ENCODE measurements at places on chromosomes 4 and X. TPM values are rescaled to one million over a fixed set of nuclear protein-coding genes. Genes with fewer than 3 reads are reported as not detected.

- H3K36me3 ChIP-seq: no peaks in the 10 kb centered on the region
- no peaks in the 10 kb centered on the region for H3K27me3 ChIP-seq
- peak; percentile 47 for DNase-seq
- H3K27ac ChIP-seq: peak overlapping the region; percentile 83
Observed at GRCh38 chr4:140243278-140243753, 89.3 kb upstream of the MAML3 start.

The AVPR2 gene
- not detected for total RNA-seq

The ADRA2C gene
- total RNA-seq: not detected

DNA sequence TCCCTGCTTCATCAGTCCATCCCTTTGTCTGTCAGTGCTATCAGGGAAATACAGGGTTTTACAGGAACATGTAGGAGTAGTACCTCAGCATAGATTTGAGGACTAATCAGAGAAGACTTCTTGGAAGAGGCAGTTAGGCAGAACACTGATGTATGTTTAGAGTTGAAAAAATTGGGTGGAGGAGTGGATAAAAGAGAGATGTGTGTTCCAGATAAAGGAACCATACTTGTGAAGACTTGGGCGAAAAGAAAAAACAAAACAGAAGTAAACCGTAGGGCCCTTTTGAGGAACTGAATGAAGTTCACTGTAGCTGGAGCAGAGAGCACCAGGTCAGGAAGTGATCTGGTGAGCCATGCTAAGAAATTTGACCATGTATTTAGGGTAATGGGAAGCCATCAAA lies 32.3 kb downstream of the AFF1 start:
- H3K4me3 ChIP-seq: no peak overlapping the region
- no peak overlapping the region for H3K27ac ChIP-seq
- no peak for DNase-seq
- H3K4me1 ChIP-seq: peaks cover 11% of the 10 kb centered on the region

The STIM2 gene
- 52.3 TPM for total RNA-seq

The NLGN3 gene
- 0.74 TPM for total RNA-seq

DNA sequence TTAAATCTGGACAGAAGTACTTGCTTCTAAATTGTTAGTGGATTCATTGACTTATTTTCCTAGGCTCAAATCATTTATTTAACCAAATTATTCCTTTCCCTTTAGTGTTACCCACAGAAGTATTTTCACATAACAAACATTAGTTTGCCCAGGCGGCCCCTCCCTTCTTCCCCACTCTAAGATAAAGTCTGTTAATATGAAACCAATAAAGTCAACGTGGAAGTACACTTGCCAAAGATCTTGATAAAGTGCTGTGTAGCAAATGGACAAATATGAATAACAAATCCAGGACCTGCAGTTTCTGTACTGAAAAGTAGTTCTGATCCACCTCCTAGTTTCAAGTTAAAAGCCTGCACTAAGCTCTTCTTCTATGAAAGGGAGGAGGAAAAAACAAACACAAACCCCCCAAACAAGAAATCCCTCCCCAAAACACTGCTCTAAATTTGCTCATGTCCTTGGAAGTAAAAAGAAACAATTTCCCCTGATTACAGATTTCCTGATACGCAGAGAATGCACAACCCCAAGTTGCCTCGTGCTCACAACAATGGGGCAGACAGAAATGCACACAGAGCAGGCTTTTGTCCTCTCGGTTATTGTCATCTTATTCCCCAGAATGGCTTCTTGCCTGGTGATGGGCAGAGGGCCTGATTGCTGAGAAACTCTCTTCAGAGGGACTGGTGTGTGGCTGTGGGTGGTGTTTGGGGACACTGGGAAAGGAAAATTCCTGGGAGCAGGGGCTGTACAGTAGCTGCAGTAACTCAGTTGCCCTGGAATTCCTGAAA lies 23.2 kb downstream of the TMSB4X start:
- H3K27ac ChIP-seq: peak overlapping the region; percentile 92
- no peak for DNase-seq
- H3K4me1 ChIP-seq: peaks cover 54% of the 10 kb centered on the region
- H3K36me3 ChIP-seq: peaks cover 5% of the 10 kb centered on the region

DNA sequence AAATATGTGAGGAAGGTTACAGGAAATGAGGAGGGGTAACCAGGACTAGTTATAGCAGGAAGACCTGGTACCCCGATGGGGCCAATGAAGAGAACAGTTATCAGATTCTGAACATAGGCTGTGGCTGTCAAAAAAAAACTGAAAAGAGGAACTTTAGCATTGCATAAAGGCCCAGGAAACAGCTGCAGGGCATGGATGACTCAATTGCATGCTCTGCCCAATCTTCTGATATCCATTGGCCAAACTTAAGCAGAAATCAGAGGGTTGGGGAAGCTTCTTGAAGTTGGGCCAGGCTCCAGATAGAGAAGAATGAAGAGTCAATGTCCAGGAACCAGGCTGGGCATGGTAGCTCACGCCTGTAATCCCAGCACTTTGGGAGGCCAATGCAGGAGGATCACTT lies 1222.4 kb upstream of the PRKX start:
- no peaks in the 10 kb centered on the region for H3K27me3 ChIP-seq
- DNase-seq: no peak
- H3K4me1 ChIP-seq: no peaks in the 10 kb centered on the region

The STOX2 gene
- not detected for total RNA-seq

DNA sequence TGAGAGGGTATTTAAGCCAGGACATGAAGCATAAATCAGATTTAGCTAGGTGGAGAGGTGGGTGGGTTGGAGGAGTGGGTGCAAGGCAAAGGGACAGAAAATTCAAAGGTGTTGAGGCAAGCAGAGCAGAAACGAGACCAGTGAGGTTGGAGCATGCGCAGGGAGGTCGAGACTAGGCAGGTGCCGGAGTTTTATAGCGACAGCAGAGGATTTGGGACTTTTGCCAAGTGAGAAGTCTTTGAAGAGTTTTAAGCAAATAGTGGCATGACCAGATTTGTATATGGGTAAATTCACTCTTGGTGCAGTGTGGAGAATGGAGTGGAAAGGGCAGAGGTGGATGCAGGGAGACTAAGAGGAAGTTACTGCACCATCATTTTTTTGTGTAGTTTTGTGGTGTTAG lies 107.0 kb upstream of the TLR2 start:
- H3K27ac ChIP-seq: peak overlapping the region; percentile 20
- peaks cover 44% of the 10 kb centered on the region for H3K4me1 ChIP-seq
- H3K4me3 ChIP-seq: no peak overlapping the region
- H3K27me3 ChIP-seq: no peaks in the 10 kb centered on the region

DNA sequence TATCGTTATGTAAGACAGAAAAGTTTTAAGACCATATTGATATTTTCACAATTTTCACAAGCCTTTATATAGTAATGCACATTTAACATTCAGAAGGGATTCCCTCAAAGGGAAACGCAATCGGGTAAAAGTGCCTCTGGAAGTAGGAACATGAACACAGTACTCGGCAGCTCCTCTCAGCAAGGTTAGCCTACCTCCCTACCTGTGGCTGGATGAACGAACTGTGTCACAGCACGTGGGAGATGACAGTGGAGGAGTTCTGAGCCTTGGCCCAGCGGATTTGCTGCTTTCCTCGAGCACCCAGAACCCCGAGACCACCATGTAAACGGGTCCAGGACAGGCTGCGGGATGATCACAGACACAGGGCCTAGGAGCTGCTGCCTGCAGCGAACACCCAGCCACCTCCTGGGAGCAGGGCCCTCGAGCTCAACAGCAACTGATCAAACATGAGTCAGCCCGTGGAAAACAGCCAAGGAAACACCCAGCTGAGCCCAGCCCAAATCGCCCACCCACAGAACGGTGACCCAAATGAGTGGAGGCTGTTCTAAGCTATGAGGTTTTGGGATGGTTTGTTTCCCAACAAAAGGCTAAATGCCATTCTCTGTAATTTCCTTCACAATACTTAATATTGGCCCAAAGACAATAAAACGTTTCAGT lies 30.4 kb downstream of the FAT1 start:
- no peaks in the 10 kb centered on the region for H3K4me1 ChIP-seq
- no peaks in the 10 kb centered on the region for H3K36me3 ChIP-seq
- no peak overlapping the region for H3K4me3 ChIP-seq
- no peaks in the 10 kb centered on the region for H3K27me3 ChIP-seq
- DNase-seq: no peak

DNA sequence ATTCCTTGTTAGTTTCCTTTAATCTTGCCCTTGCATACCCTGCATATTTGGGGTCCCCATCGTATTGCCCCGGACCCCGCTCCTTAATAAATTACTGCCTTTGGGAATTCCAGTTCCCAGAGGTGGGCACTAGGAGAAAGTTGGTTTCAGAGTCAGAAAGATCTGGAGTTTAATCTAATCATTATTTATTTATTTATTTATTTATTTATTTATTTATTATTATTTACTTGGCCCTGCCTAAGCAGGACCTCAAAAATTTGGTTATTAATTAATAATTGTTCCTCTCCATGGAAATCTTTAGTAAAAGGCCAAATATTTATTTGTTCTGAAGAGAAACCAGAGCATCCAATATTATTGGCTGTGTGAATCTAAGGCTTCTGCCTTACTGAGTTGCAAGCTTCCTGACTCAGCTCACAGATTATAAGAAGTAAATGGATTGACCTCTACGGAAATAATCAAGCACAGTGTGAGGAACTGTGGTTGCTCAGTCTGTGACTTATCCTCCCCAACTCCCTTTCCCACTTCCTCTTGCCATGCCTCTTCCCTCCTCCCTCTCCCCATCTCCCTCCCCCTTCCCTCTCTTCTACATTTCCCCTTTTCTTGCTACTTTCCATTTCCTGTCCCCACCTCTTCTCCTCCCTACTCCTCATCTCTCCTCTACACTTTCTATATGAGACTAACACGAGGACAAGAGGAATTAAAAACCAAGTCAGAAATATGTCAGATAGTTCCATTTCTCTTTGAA lies 61.5 kb upstream of the AP1S2 start:
- H3K27me3 ChIP-seq: peaks cover 10% of the 10 kb centered on the region
- DNase-seq: no peak
- no peaks in the 10 kb centered on the region for H3K36me3 ChIP-seq
- no peak overlapping the region for H3K27ac ChIP-seq
- H3K4me3 ChIP-seq: no peak overlapping the region

GRCh38 chr4:84286048-84286447 lies 213.0 kb downstream of the NKX6-1 start:
- no peak overlapping the region for H3K27ac ChIP-seq
- no peak overlapping the region for H3K4me3 ChIP-seq
- H3K27me3 ChIP-seq: no peaks in the 10 kb centered on the region

The ERCC6L gene
- 13.8 TPM for total RNA-seq

DNA sequence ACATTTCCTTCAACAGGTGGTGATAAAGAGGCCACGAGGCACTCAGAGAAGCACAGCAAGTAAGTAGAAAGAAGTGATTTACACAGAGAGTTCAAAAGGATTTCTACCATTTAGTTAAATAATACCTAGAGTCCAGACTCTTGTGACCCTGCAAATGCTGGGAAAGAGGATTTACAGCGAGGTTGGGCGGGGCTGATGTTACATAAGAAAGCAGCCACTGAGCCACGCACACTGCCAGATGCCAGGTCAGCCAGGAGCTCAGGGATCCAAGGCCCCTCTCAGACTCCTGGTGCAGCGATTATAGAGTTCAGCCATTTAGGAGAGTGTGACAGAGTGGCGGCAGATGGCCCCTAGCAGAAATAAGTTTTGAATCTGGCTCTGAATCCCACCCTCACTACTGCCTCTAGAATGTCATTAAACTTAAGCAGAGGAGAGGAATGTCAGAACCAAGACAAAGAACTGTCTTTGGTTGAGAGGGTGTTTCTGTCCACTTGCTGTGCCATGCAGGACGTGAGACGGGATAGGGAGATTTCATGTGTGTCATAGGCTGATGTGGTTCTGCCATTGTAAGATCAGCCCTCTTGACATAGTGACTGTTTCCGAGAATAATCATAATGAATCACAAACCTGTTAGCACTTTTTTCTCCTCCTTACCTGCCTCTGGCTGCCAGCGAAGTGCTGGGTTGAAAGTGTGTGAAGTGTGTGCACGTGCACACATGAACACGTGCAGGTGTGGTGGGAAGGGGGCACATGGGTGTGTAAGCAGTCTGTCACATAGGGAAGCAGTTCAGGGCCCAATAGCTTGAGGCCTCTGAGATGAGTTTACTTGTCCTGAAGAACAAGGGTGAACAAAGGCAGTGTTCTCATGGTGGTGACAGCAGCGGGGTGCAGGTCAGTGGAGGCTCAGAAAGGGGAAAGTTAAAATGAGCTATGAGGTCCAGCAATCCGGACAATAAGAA lies 50.1 kb downstream of the MFAP3L start:
- no peaks in the 10 kb centered on the region for H3K4me1 ChIP-seq
- no peak for DNase-seq
- no peak overlapping the region for H3K27ac ChIP-seq
- no peaks in the 10 kb centered on the region for H3K36me3 ChIP-seq
- H3K27me3 ChIP-seq: peaks cover 2% of the 10 kb centered on the region
- no peak overlapping the region for H3K4me3 ChIP-seq

DNA sequence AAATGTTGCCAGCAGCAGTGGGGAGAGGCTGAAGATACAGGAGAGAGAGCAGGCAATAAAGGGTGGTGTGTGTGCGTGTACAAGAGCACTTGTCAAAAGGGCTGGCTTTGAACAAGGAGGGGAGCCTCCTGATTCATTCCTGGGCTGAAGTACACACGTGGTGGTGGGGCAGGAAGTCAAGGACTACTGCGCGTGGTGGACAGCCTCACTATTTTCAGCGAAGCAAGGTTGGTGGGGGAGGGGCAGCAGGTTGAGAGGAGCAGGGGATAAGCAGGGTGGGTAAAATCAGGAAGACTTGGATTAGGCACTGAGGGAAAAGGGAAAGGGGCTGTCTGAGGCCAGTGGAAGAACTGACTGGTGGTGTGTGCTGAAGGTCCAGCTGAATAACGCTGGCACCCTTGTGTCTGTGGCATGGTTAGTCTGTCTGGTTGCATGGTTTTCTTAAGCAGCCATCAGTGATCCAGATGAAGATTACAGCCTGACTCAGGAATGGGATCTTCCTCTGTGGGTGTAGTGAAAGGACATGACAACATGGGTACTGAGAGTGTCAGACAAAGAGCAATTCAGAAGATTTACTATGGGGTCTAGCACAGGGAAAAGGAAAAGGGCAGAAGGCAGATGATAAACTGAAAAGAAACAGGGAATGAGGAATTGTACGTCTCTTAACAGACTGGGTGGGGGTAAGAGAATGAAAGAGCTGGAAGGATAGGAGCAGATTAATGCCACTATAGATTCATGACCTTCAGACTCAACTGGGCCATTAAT lies 149.8 kb downstream of the CHM start:
- no peak overlapping the region for H3K27ac ChIP-seq
- no peak for DNase-seq
- no peaks in the 10 kb centered on the region for H3K27me3 ChIP-seq

DNA sequence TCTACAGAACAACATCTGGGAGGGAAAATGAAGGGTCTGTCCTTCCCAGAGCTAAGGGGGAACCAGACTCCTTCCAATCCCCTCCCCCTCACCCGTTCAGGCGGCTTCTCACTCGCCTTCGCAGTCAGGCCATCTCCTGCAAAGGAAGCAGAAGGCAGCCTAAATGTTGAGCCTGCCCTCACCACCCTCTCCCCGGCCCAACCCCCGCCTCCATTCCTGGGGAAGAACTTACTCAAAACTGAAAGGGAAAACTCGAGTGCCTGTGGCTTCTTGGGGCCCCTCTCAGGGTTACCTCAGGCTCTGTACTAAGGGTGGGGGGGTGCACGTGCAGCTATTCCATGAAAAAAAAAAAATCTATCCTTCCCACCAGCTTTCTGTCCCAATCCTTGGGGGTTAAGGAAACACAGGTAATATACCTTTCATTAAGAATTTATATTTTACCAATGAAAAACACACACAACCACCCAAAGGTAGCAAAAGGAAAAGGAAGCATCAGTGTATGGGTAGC lies 2.4 kb downstream of the ZMYM3 start:
- no peaks in the 10 kb centered on the region for H3K27me3 ChIP-seq
- no peak for DNase-seq
- no peak overlapping the region for H3K27ac ChIP-seq

Measured in activated CD8-positive, alpha-beta T cell treated with anti-CD3 and anti-CD28 coated beads, Interleukin-2, amount 10 ng/mL, durations not matched to agents 7 days and 5 days (primary cell).